ENCODE measurements at places on chromosomes 5 and 9. TPM values are rescaled to one million over a fixed set of nuclear protein-coding genes. Genes with fewer than 3 reads are reported as not detected.

SLC36A2 gene
- total RNA-seq, result not detected

DNM1 gene
- total RNA-seq, result 38.0 TPM

GRCh38 chr9:122320413-122320881, 50.4 kb upstream of the PTGS1 start:
- H3K27ac ChIP-seq, result no peak overlapping the region
- H3K27me3 ChIP-seq, result no peaks in the 10 kb centered on the region
- no peak overlapping the region for H3K4me3 ChIP-seq
- peaks cover 3% of the 10 kb centered on the region for H3K4me1 ChIP-seq
- no peak for DNase-seq

GRCh38 chr5:138711811-138712210, 41.4 kb upstream of the CTNNA1 start:
- peaks cover 10% of the 10 kb centered on the region for H3K4me1 ChIP-seq
- H3K36me3 ChIP-seq, result no peaks in the 10 kb centered on the region
- DNase-seq, result no peak
- peak overlapping the region; percentile 9 for H3K27ac ChIP-seq
- H3K4me3 ChIP-seq, result no peak overlapping the region
- H3K27me3 ChIP-seq, result no peaks in the 10 kb centered on the region

- H3K36me3 ChIP-seq, result no peaks in the 10 kb centered on the region
- peaks cover 2% of the 10 kb centered on the region for H3K4me1 ChIP-seq
- no peak for DNase-seq
- H3K4me3 ChIP-seq, result no peak overlapping the region
These were observed 99.3 kb upstream of the LHFPL2 start for GRCh38 chr5:78747705-78748359.

- no peaks in the 10 kb centered on the region for H3K36me3 ChIP-seq
- no peaks in the 10 kb centered on the region for H3K27me3 ChIP-seq
- DNase-seq, result no peak
- no peak overlapping the region for H3K27ac ChIP-seq
- H3K4me1 ChIP-seq, result peaks cover 4% of the 10 kb centered on the region
- no peak overlapping the region for H3K4me3 ChIP-seq
These were observed 48.9 kb upstream of the SLC2A8 start for GRCh38 chr9:127347831-127348776.

PCDHGB4 gene
- 16.1 TPM for total RNA-seq
